ENCODE measurements at places on chromosomes 1 and 21.
A peak's percentile ranks its signal among the peaks of the same experiment; 100 is the strongest.

DNA sequence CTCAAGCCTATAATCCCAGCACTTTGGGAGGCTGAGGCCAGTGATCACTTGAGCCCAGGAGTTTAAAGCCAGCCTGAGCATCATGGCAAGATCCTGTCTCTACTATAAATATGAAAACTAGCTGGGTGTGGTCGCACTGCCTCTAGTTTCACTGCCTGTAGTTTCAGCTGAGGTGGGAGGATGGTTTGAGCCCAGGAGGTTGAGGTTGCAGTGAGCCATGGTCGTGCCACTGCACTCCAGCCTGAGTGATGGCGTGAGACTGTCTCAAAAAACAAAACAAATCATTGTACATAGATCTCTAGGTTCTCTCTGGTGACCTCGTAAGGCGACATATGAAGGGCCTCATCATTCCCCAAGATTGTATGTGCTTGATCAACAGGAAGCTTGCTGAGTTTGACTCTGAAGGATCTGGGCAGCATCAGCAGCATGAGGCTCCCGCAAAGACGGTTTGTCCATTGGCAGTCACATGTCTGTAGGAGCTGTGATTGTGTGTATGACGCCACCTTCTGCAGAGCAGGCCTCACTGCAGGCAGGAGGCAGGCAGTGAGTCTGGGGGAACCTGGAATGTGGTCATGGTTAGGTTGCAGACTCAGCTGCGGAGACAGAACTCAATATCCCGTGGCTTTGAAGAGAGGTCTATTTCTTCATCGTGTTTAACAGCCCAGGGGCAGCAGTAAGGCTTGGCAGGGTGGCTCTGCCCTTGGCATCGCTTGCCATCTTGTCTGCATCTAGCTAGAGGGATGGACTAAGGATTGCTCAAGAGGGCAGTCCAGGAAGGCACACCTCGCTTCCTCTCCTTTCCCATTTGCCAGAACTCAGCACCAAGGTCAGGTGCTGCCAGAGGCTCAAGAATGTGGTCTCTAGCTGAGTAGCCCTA lies 14.0 kb downstream of the ATP5PO start:
- DNase-seq, result no peak

GRCh38 chr1:170063109-170063826 lies 11.2 kb downstream of the KIFAP3 start:
- no peak for DNase-seq

DNA sequence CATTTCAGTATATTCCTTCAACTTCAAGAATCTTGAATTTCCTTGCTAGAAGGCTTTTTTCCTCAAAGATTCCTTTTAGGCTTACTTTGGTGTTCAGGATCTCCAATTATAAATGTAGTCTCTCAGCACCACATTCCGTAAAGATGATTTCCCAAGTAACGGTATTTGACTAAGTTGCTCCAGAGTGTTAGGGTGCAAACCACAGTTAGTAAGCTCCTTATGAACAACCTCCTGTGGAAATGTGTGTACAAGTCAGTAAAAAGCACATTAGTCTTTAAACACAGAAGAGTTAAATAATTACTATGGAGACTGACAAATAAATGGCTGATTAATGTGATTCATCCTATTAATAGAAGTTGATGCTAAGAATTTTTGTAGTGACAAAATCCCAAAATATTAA lies 10.3 kb downstream of the DONSON start:
- no peak for DNase-seq

GRCh38 chr1:228812961-228813360 lies 77.7 kb downstream of the RHOU start:
- no peak for DNase-seq

- DNase-seq, result no peak
Measured at GRCh38 chr21:42349420-42350317, 1.1 kb downstream of the TFF2 start.

- DNase-seq, result no peak
Measured at GRCh38 chr1:14842891-14843290, 244.4 kb downstream of the KAZN start.

DNA sequence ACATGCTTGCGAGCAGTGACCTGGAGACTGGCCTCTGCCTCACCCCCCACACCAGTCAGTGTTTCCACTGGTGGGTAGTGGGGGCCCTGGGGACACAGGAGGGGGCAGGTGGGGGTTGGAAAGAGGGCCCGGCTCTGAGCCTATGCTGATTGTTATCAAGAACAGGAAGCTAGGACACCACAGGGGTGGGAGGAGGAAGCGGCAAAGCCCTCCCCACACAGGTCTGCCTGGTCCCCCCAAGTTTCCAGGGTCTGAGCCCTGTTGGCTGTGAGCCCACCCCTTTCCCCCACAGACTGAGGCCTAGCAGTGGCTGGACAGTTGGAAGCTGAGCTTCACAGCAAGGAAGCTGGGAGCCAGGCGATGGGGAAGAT lies 1.6 kb upstream of the PTPN7 start:
- peak; percentile 31 for DNase-seq
